HuH-7 (cell line): ENCODE measurements at places on chromosomes 5 and 9.

- DNase-seq, result peak; percentile 68
Observed at GRCh38 chr9:128249908-128250838, 25.6 kb downstream of the GOLGA2 start.

GRCh38 chr5:33738967-33739366 is 152.8 kb downstream of the ADAMTS12 start:
- no peak for DNase-seq

DNA sequence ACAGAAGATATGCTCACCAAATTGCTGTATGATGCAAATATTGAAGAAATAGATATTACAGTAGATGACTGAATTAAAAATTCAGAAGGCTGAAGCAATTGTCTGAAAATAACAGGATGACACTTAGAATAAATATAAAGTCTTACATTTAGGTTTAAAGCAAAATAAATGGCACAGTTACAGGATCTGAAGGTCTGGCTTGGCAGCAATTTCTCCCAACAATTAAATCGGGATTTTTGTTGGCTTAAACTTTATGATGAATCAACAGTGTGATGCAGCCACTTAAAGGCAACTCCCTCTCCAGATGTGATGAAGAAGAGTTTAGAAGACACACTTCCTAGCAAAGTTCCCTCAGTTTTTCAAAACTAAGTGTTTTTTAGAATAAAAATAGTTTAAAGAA is 80.5 kb downstream of the NREP start:
- DNase-seq, result no peak

DNA sequence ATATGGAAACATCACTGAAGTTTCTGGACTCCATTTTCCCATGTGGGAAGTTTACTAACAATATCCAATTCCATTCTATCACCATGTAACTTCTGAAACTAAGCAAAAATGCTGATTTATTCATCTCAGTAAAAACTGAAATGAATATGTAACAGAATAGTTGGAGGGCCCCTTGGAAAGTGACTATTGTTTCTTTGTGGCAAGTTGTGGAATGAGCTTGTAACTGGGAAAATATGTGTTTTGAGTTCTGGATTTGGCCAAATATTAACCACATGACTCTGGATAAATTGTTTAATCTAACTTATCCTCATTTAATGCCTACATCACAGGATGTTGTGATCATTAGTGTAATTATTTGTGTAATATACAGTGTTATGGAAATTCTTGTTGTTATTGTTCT is 619.3 kb downstream of the TLE4 start:
- no peak for DNase-seq

DNA sequence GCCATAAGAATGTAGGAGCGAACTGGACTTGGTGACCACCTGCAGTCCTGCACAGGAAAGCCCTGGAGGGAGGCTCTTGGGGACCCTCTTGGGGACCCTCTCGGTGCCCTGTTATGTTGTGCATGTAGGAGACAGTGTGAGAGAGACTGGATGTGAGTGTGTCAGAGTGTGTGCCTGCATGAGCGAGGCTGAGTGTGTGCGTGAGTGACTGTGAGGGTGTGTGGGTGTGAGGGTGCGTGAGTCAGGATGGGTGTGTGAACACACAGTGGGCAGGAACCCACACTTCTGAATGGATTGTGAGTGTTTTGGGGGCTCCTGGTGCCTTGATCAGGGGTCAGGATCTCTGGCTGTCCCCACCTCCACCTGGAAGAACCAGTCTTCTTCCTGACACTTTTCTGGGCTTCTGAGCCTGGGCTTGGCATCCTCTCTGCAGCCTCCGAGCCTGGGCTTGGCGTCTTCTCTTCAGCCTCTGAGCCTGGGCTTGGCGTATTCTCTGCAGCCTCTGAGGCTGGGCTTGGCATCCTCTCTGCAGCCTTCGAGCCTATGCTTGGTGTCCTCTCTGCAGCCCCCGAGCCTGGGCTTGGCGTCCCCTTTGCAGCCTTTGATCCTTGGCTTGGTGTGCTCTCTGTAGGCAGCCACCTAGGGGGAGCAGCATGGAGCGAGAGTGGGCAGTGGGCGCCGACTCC is 25.6 kb upstream of the ANKRD33B start:
- DNase-seq, result no peak

DNA sequence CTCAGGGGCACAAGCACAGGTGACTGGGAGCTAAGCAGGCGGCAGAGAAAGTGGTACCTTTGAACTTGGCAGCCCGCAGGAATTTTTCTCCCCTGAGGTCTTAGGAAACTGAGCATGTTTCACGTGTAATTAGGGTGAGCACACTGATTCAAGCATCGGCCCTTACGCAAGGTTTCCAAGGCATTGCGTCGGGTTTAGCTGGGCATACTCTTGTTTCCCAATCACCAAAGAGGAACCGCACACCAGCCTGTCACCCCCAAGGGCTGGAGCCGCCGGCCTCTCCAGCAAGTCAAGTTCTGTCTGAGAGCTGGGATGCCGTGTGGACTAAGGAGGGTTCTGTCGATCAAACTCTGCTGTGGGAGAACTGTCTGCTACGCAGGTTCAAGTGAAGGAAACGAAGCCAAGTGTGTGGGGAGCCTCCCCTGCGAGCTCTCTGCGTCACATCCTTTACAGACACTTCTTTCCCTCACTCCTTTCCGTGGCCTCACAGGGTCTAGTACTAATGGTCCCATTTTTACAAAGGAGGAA is 53.0 kb downstream of the ERGIC1 start:
- DNase-seq, result peak; percentile 48

DNA sequence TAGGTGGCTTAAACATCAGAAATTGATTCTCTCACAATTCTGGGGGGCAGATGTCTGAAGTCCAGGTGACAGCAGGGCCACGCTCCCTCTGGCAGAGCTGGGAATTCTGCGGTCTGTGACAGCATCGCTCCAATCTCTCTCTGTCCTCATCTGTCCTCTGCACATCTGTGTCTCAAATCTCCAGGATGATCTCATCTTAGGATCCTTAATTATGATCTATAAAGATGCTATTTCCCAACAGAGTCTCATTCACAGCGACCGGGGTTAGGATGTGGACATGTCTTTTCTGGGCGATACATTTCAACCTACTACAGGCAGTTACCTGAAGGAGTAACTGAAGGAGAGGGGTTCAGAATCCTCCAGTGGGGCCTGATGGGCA is 31.4 kb downstream of the ANKRD33B start:
- DNase-seq, result no peak
